Effector memory CD8-positive, alpha-beta T cell (primary cell): ENCODE measurements at places on chromosomes 2 and 18.

- H3K27me3 ChIP-seq = no peaks in the 10 kb centered on the region
- H3K27ac ChIP-seq = peak overlapping the region; percentile 99
- DNase-seq = no peak
- H3K36me3 ChIP-seq = peaks cover 43% of the 10 kb centered on the region
- peaks cover 57% of the 10 kb centered on the region for H3K4me1 ChIP-seq
Observed at GRCh38 chr2:54569745-54570301, 113.7 kb downstream of the SPTBN1 start.

DNA sequence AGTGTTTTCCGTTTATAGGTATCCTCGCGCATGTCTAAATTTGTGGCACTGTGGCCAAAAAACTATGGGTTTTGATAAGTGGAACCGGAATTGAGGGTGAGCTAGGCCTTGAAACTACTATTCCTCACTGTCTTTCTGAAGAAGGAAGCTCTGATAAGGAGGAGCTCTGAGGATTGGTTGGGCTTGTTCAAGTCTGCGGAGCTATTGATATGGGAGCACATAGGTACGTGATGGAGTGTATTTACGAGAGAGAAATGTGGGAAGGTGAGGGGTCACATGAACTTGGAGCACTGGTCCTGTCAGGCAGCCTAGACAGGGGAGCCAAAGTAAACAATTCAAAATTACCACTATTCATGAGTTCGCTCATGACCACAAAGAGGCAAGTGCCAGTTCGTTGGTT is 131.4 kb downstream of the BABAM2 start:
- H3K36me3 ChIP-seq = peaks cover 4% of the 10 kb centered on the region
- no peak overlapping the region for H3K27ac ChIP-seq
- no peak overlapping the region for H3K4me3 ChIP-seq
- H3K4me1 ChIP-seq = peaks cover 4% of the 10 kb centered on the region
- H3K27me3 ChIP-seq = no peaks in the 10 kb centered on the region

DNA sequence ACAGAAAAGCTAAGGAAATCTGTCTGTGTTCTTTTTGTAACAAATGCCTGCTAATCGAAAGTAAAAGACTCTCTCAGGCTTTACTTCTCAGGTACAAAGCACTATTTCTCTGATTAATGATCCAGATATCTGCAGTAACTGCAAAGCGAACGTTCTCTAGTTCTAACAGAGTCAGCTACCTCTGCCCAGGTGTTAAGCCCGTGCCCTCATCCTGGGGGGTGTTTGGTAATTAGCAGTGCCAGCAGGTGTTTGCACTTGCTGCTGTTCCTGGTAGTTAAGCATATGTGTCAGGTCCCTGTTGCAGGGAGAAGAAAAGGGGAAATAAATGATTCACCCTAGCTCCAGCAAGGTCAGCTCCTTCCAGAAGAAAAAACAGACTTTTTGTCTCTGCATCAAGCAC is 58.8 kb upstream of the CRIM1 start:
- no peak overlapping the region for H3K27ac ChIP-seq
- H3K4me3 ChIP-seq = no peak overlapping the region
- H3K4me1 ChIP-seq = peaks cover 10% of the 10 kb centered on the region

GRCh38 chr2:234836271-234836670 is 115.5 kb upstream of the SH3BP4 start:
- no peak overlapping the region for H3K4me3 ChIP-seq
- H3K36me3 ChIP-seq = no peaks in the 10 kb centered on the region
- no peak overlapping the region for H3K27ac ChIP-seq
- peaks cover 49% of the 10 kb centered on the region for H3K27me3 ChIP-seq
- DNase-seq = no peak

- peaks cover 37% of the 10 kb centered on the region for H3K27me3 ChIP-seq
- no peak overlapping the region for H3K27ac ChIP-seq
- no peak for DNase-seq
- no peaks in the 10 kb centered on the region for H3K4me1 ChIP-seq
- no peaks in the 10 kb centered on the region for H3K36me3 ChIP-seq
- H3K4me3 ChIP-seq = no peak overlapping the region
Observed at GRCh38 chr2:20182241-20182931, 42.5 kb downstream of the SDC1 start.

GRCh38 chr2:160064916-160065315 is 2.5 kb upstream of the PLA2R1 start:
- H3K4me1 ChIP-seq = peaks cover 7% of the 10 kb centered on the region
- H3K27me3 ChIP-seq = peaks cover 52% of the 10 kb centered on the region
- no peak for DNase-seq
- no peak overlapping the region for H3K27ac ChIP-seq
- no peak overlapping the region for H3K4me3 ChIP-seq
- H3K36me3 ChIP-seq = no peaks in the 10 kb centered on the region

DNA sequence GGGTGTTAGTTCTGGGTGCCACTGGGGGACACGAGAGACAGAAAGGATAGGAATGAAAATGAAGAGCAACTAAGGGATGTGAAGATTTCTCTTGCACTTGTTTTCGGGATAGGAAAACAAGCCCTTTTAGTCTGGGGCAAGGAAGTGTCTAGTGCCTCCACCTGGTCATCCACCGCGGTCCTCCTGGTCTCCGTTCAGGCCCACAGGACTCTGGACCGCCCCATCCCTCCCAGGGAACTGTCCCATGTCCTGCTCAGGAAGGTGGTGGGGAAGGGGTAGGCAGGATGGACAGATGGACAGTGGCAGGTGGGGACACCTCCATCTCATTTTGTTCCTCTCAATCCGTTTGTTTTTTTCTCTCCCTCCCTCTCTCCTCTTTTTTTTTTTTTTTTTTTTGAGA is 45.9 kb downstream of the AGAP1 start:
- H3K4me1 ChIP-seq = no peaks in the 10 kb centered on the region
- peaks cover 7% of the 10 kb centered on the region for H3K27me3 ChIP-seq
- H3K36me3 ChIP-seq = no peaks in the 10 kb centered on the region

DNA sequence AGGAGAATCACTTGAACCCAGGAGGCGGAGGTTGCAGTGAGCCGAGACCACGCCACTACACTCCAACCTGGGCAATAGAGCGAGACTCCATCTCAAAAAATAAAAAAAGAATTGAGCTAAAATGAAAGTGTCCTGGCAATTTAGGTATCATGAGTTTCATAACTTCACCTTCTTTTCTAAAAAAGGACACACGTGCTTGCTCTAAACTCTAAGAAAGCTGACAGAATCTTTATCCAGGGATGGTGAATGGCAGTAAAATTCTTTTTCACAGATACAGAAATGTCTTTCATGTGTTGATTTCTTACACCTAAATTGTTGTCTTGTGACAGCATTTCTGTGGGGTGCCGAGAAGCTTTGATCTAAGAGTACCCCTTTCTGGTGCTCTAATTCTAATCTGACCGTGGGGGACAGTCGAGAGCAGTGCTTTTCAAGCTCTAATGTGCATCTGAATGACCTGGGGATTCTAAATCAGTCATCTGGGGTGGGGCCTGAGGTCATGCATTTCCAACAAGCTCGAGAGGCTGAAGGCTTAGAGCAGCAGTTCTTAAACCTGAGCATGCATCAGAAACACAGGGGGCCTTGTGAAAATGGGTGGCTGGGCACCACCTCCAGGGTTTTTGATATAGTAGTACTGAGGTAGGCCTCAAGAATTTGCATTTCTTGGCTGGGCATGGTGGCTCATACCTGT is 42.1 kb upstream of the REL start:
- peaks cover 7% of the 10 kb centered on the region for H3K4me1 ChIP-seq
- DNase-seq = no peak

GRCh38 chr2:182890305-182890704 is 23.9 kb upstream of the FRZB start:
- no peak for DNase-seq
- H3K4me3 ChIP-seq = no peak overlapping the region
- H3K27ac ChIP-seq = no peak overlapping the region
- no peaks in the 10 kb centered on the region for H3K36me3 ChIP-seq
- H3K27me3 ChIP-seq = no peaks in the 10 kb centered on the region
- peaks cover 5% of the 10 kb centered on the region for H3K4me1 ChIP-seq

GRCh38 chr2:71689968-71690834 is 236.8 kb downstream of the DYSF start:
- H3K36me3 ChIP-seq = no peaks in the 10 kb centered on the region
- no peaks in the 10 kb centered on the region for H3K4me1 ChIP-seq
- DNase-seq = no peak
- no peak overlapping the region for H3K27ac ChIP-seq
- no peak overlapping the region for H3K4me3 ChIP-seq

GRCh38 chr2:19158211-19158610 is 200.2 kb downstream of the OSR1 start:
- no peak for DNase-seq
- H3K36me3 ChIP-seq = no peaks in the 10 kb centered on the region
- H3K27ac ChIP-seq = no peak overlapping the region
- no peaks in the 10 kb centered on the region for H3K4me1 ChIP-seq

GRCh38 chr2:205914213-205915129 is 171.5 kb downstream of the INO80D start:
- DNase-seq = no peak
- no peaks in the 10 kb centered on the region for H3K4me1 ChIP-seq
- no peak overlapping the region for H3K27ac ChIP-seq
- H3K4me3 ChIP-seq = no peak overlapping the region

GRCh38 chr2:71510196-71510807 is 56.9 kb downstream of the DYSF start:
- DNase-seq = peak; percentile 63
- H3K36me3 ChIP-seq = peaks cover 2% of the 10 kb centered on the region
- peaks cover 4% of the 10 kb centered on the region for H3K4me1 ChIP-seq
- H3K27ac ChIP-seq = no peak overlapping the region
- no peak overlapping the region for H3K4me3 ChIP-seq

- H3K36me3 ChIP-seq = no peaks in the 10 kb centered on the region
- H3K27ac ChIP-seq = no peak overlapping the region
- H3K4me1 ChIP-seq = no peaks in the 10 kb centered on the region
- H3K27me3 ChIP-seq = peaks cover 10% of the 10 kb centered on the region
Observed at GRCh38 chr2:178287652-178288344, 93.5 kb downstream of the OSBPL6 start.

DNA sequence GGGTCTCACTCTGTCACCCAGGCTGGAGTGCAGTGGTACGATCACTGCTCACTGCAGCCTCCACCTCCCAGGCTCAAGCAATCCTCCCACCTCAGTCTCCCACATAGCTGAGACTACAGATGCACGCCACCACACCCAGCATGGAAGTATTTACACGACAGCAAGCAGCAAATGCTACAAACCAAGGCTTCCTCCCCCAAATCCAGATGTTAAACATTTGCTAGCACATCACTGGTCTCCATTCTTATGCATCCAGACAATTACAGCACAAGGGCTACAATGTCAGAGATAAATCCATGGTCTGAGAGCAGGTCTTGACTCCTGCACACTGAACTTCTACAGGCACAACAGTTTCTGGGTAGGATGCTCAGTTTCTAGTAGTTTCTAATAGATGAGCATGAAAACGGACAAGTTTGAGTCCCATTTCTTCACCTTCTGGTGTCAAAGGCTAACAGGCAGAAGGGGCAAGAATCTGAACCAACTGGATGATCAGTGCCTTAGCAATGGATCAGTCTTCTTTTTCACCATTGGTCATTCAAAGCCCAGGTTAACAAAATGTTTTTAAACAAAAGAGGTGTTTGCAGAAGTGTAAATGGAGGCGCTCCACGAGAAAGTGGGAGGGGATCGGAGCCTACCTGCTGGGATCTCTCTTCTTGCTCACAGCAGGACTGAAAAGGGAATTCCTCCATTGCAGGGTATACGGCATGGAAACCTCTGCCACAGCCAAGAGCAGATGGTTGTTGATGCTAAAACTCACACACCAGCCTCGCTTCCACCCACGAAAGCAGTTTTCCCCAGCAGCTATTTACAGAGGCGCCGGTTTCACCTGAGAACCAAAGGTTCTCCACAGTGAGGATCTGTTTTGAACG is 135.0 kb upstream of the ARL4C start:
- H3K4me1 ChIP-seq = no peaks in the 10 kb centered on the region
- no peak overlapping the region for H3K4me3 ChIP-seq
- no peak overlapping the region for H3K27ac ChIP-seq
- peaks cover 61% of the 10 kb centered on the region for H3K27me3 ChIP-seq

GRCh38 chr2:65425276-65425675 is 7.1 kb downstream of the SPRED2 start:
- peaks cover 5% of the 10 kb centered on the region for H3K36me3 ChIP-seq
- no peak overlapping the region for H3K4me3 ChIP-seq
- no peak for DNase-seq
- no peak overlapping the region for H3K27ac ChIP-seq
- H3K4me1 ChIP-seq = peaks cover 9% of the 10 kb centered on the region
- H3K27me3 ChIP-seq = no peaks in the 10 kb centered on the region

DNA sequence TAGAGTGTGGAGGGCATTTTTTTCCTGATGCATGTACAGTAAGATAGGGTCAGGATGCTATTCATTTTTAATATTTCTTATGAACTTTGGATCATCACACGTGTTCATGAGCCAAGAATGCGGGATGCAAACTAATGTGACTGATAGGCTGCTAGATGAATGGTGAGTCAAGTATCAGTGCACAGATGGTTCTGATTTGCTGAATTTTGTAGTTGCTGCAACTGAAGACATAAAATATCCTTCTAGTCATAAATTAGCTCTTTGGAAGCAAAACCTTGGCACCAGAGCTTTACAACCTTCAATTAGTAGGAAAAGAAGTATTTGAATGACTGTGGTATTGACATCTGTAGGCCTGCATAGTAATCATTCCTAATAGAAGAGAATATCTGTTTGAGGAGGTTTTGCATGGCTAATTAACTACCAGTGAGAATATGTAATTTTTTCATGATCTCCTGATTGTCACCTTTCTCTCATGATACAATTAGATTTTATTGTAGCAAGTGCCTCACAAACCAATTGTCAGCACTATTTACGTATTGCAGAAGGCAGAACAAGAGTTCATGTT is 94.0 kb downstream of the VRK2 start:
- no peak overlapping the region for H3K27ac ChIP-seq
- H3K4me1 ChIP-seq = no peaks in the 10 kb centered on the region

DNA sequence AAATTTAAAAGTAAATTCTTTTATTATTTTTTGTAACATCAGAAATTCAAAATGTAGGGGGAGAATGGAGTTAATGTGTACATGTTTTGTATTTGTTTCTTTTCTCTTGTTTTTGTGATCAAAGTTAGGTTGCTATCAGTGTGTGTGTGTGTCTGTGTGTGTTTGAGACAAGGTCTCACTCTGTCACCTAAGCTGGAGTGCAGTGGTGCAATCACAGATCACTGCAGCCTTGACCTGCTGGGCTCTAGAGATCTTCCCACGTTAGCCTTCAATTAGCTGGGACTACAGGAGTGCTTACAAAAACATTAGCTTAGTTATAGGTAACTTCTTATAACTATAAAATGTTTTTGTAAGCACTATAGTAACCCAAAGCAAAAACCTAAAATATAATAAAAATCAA is 50.7 kb downstream of the GDF7 start:
- H3K36me3 ChIP-seq = peaks cover 2% of the 10 kb centered on the region
- H3K4me1 ChIP-seq = peaks cover 9% of the 10 kb centered on the region
- H3K27me3 ChIP-seq = no peaks in the 10 kb centered on the region

DNA sequence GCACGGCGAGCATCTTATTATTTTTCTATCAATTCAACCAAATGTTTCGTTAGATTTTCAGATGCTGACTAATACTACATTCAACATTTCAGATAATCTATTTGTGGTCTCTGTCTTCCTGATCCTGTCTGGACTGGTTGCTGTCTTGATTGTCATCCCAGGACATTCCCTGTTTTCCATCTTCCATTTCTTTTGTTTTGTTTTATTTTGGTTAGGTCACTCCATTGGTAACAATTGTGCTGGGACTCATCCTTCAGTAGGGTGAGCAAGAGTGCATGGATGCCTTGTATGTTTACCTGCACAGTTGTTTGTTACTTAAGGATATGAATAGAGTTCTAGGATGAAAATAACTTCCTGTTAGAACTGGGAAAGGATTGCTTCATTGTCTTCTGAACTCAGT is 55.9 kb upstream of the ACYP2 start:
- H3K27ac ChIP-seq = no peak overlapping the region
- no peak for DNase-seq
- no peaks in the 10 kb centered on the region for H3K27me3 ChIP-seq
- no peak overlapping the region for H3K4me3 ChIP-seq
- peaks cover 14% of the 10 kb centered on the region for H3K4me1 ChIP-seq
- no peaks in the 10 kb centered on the region for H3K36me3 ChIP-seq
